ENCODE measurements at places on chromosomes 4 and X.

- no peak for DNase-seq
Observed at GRCh38 chr4:95129821-95130311, 372.1 kb downstream of the BMPR1B start.

DNA sequence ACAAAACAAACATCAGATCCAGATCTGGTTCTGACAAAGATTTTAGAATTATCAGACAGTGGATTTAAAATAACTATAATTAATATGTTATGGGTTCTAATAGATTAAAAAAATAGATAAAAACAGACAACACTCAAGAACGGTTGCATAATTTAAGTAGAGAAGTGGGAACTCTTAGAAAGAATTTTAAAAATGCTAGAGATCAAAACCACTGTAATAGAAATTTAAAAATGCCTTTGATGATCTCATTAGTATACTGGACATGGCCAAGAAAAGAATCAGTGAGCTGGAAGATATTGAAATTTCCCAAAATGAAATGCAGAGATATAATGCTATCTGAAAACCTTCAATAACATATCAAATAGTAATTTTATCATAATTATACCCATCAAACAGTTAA lies 28.3 kb upstream of the DYNLT3 start:
- no peak for DNase-seq

- DNase-seq = no peak
Observed at GRCh38 chr4:155956461-155956860, 2.8 kb upstream of the CTSO start.

DNA sequence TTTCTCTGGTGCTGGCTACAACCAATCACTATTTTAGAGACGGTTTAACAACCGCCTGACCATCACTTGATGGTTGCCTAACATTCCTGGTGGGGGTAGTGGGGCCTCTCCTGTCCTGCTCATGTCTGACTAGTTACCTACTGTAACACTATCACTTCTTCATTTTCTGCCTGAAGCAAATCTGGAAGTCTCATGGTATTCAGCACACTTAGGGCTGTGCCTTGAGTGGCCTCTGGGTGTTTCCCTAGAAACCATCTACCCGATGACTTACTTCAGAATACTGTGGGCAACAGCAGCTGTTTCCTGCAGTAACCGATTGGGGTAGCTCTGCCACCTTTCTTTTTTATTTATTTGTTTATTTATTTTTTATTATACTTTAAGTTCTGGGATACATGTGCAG lies 880.1 kb upstream of the INTU start:
- no peak for DNase-seq

GRCh38 chrX:29477878-29478277 lies 737.5 kb upstream of the MAGEB2 start:
- DNase-seq = no peak

GRCh38 chrX:24703185-24703494 lies 9.4 kb downstream of the POLA1 start:
- no peak for DNase-seq

DNA sequence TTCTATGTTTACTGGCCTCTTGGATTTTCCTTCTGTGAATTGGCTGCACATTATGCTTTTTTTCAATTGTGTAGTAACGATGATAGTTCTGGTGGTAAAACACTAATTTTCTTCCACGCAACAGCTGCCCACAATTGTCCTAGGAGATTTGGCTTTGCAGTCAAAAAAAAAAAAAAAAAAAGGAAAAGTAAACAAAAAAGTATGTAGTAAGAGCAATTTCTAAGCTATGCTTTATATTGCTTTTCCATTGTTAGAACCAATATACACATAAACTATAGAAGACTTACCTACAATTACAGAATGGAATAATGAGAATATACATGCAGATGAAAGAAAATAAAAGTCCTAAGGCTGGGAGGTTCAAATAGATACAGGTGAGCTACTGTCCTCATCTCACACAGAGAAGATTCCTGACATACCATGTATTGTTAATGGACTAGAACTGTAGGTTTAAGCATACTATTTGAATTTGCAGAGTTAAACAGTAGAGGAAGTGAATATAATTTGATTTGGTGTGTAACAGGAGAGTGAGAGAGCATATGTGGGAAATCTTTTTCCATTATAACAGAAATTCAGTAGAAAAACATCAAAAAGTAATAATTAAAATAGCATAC lies 976.2 kb downstream of the RAB28 start:
- no peak for DNase-seq

- no peak for DNase-seq
Observed at GRCh38 chr4:140256941-140257340, 103.0 kb upstream of the MAML3 start.

DNA sequence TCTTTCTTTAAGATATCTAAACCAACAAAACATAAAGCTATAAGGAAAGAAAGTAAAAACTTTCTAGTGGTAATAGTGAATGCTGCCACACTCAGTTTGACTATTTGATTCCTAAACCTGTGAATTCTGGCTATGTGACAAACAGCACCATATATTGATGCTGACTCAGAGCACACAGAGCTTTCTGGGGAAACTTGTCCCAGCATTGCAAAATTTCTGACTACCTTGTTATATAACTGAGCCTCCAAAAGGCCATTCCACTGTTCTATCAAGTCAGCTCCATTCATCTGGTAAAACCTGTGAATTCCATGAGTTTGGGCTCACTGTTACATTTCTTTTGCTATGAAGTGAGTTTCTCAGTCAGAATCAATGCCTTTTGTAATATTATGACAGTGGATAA lies 1229.7 kb downstream of the PCDH18 start:
- DNase-seq = no peak

Measured in CD4-positive, alpha-beta T cell treated with Interleukin-17A for 4 hours (primary cell).